ENCODE measurements at places on chromosomes 16 and 17.

DNA sequence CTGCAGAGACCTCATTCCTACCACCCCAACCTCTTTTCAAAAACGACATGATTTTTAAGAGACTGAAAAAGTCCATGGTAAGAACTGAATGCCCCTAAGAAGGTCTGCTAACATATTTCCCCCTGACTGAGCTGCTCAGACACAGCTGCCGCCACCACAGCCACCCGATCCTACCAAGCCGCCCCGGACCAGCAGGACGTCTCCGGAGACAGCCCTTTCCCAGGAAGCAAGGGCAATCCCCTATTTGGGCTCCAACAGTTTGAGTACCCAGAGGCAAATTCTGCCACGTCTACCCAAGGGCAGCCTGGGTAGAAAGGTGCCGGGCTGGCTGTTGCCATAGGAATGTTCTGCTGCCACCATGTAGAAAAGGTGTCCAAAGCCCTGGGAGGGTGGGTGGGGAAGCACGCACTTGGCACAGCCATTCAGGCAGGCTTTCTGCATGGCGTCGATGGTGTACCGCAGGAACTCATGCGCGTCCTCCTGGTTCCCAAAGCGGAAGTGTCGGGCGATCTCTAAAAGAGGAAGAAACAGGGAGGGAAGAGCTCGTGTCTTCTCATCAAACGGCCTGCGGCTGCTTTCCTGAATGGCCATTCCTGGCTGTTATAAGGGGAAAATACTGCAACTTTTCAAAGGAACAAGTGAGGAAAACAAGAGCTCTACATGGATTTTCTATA lies 13.6 kb downstream of the USP36 start:
- DNase-seq: no peak

DNA sequence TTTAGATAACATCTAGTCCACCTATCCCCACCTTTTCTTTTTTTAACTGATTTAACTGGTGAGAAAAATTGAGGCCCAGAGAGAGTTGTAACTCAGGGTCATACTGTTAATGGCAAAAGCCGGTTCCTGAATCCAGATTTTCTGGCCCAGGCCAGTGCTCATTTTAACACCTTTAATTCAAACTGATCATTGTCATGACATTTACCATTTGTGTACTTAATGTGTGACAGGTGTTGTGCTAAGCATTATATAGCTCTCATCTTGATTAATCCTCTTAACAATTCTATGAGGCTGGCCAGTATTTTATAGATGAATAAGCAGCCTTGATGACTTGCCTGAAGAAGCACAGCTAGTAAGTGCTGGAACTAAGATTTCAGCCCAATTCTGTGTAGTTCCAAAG lies 14.4 kb downstream of the RHOT1 start:
- no peak for DNase-seq

DNA sequence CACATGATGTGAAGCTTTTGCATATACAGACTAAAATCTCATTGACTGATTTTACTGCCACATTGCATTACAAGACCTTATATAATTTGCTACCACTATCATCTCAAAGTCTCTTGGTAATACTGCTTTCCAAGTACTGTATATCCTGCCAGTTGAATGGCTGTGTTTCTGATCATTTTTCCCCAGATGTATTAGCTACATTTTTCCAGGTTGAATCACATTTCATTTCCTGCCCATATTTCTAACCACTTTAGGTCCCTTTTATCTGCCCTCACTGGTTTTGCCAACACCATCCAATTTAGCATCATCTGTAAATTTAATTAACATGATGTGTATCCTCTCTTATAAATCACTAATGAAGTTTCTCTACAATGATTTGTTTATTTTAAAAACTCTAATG lies 365.7 kb upstream of the PMFBP1 start:
- DNase-seq: peak; percentile 64

GRCh38 chr17:42886283-42887176 lies 14.1 kb upstream of the G6PC1 start:
- DNase-seq: no peak

GRCh38 chr17:45640141-45640850 lies 143.8 kb upstream of the CRHR1 start:
- peak; percentile 39 for DNase-seq

GRCh38 chr17:41211845-41212466 lies 14.5 kb upstream of the KRTAP9-2 start:
- DNase-seq: peak; percentile 30

- DNase-seq: no peak
Observed at GRCh38 chr16:6111390-6111789, 1013.8 kb upstream of the EEF2KMT start.

DNA sequence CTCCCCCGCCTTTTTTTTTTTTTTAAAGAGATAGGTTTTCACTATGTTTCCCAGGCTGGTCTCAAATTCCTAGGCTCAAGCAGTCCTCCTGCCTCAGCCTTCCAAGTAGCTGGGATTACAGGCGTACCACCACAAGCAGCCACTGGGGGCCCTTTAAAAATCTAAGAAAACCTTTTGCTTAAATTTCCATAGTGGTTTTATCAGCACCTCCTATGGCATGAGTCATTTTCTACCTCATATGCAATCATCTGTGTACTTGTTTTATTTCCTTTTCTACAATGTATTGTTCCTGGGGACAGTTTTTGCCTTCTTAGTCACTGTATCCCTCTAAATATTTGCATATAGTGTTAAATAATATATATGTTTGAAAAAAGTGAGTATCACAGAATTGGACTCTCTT lies 29.2 kb downstream of the GNA13 start:
- DNase-seq: peak; percentile 73

GRCh38 chr17:9479964-9480363 lies 95.7 kb downstream of the STX8 start:
- no peak for DNase-seq

- no peak for DNase-seq
Observed at GRCh38 chr17:10610884-10611283, 46.2 kb downstream of the MYH3 start.

GRCh38 chr17:4870855-4871254 lies 28.5 kb upstream of the C17orf107 start:
- DNase-seq: no peak

GRCh38 chr16:2163211-2163881 lies 7.8 kb downstream of the TRAF7 start:
- DNase-seq: no peak

GRCh38 chr16:89565506-89566372 lies 5.3 kb downstream of the RPL13 start:
- DNase-seq: no peak

DNA sequence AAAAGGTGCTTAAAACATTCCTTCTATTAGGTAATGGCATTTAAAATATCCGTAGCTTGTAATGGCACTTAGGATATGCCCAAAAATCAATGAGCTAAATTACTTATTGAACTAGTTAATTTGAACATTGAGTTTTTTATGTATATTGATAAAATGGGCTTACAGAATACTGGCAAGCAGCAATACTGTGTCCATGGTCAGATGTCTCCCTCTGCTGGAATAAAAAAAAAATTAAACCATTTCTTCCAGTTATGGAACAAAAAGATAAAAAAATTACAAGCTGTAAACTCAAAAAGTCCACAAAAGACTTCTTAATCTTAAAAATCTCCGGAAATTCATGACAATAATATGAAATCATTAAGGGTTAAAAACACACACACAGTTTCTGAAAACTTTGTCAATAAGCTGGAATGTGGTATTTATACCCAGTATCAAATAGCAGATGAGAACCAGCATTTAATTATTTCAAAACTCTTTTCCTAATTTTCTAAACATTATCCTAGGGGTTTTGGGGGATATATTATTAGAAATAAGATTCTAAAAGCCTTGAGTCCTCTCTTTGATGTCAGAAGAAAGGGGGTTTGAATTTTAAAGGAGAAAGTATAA lies 21.5 kb upstream of the PSMD7 start:
- DNase-seq: no peak

DNA sequence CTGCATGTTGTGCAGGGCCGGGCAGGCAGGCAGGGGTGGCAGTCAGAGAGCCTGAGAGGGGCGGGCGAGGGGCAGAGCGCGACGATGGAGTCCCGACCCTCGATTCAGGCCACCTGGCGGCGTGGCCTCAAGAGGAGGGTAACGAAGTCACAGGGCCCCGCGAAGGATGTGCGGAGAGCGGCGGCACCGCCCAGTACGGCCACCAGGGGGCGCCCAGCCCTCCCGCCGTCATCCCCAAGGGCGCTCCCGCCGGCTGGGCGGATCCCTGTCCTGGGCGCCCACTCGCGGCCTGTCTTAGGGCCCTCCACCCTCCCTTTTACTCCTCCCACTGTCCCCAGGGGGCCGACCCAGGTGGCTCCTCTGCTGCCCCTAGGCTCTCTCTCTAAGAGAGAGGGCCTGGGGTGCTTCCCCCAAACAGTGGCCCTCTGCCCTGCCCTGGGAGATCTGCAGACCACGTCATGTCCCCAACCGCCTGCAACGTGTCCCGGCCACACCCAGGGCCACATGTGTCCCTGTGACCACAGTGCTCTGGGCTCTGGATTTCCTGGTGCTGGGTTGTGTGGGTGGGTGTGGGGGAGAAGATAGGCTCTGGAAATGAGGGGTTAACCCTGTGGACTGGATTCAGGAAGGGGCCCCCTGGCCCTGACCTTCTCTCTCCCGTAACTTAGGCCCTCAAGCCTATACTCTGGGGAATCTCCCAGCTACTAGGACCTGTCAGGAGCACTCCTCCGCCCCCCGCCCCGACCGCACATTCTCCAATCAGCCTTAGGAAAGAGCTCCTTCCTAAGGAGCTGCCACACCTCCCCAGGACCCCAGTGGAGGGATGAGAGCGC lies 5.9 kb downstream of the DPEP2 start:
- DNase-seq: no peak

GRCh38 chr16:86575754-86576557 lies 2.4 kb upstream of the FOXL1 start:
- DNase-seq: no peak

DNA sequence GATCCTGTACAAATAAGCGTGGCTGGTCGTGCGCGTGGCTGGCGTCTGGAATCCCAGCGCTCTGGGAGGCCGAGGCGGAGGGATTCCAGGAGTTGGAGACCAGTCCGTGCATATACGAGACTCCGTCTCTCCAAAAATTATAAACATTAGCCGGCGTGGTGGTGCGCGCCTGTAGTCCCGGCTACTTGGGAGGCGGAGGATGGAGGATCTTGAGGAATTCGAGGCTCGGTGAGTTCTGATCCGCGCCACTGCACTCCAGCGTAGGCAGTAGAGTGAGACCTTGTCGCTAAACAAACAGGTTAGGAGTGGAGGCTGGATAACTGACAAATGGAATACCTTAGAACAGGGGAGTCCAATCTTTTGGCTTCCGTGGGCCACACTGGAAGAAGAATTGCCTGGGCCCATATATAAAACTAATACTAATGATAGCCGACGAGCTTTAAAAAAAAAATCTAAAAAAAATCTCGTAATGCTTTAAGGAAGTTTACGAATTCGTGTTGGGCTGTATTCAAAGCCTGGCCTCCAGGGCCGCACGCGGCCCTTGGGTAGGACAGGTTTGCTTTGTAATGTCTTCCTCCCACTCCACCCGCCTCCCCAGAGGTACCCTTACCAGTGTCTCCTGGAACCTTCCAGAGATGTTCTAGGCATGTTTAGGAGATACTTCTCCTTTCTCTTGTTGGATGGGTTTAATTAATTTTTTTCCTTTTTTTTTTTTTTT lies 909 bp upstream of the RSL1D1 start:
- DNase-seq: no peak

DNA sequence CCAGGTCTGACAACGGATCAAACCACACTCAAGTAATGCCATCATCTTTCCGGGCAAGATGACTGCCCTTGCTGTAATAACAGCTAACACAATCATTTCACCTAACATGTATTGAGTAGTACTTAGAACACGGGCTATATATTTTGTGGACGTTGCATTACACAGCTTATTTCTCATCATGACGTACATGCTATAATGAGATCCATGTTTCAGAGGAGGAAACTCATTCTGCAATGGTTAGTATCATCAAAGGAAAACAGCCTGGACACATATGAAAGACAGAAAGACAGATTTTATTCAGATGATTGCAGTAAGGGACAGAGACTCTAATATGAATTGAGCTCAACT lies 446.7 kb downstream of the HS3ST3B1 start:
- peak; percentile 46 for DNase-seq

DNA sequence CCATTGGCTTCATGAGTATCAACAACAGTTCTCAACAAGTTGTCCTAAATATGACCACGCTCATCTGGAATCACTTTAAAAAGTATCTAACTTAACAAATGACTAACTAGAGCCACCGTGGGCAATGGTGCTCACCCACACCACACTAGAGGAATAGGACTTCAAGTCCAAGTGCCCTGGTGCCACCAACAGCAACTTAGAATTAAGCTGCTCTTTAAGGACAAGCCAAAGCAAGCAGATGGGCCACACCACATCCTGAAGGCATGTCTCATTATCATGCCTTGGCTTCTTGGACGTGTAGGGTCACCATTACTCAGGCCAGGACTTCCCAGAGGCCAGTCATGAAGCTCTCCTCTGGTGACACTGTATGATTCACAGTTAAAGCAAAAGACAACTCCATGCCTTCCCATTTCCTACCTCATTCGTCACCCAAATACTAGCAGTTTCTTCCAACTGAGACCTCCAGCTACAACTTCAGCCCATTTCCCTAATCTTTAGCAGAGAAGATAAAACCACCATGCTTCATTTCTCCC lies 9.4 kb upstream of the SLC6A4 start:
- peak; percentile 61 for DNase-seq

DNA sequence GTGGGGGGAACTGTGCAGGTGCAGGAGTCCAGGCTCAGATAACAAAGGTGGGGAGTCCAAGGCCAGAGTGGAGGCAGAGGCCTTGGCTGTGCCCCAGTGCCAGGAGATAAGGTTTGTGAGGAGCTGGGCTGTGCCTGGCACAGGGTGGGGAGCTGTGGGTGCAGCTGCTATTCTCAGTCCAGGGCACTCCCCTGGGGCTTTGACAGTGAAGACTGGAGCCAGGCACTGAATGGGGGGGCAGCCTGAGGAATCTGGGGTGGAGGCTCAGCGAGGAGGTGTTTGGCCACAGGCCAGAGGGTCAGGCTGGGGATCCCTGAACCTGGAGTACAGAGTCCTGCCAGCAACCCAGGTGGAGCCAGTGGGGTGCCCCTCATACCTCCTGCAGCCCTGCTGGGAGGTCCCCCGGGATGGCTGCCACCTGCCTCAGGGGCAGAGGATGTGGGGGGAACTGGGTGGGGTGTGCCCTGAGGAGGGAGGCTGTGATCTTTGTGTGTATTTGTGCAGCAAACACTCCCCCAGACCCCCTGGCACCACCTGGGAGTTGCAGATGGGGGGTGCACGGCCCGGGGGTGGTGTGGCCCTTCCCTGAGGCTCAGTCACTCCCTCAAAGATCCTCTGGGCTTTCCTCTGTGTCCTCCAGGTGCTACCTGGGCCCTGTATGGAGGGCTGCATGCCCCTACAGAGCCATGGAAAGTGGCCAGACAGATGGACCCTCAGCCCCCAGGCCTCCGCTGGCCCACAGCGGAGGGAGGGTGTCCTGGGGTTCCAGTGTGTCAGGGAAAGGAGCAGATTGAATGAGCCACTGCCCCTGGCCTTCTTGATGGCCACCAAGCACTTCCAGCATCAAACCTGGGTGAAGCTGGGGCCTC lies 44.5 kb upstream of the SMPD3 start:
- no peak for DNase-seq

- DNase-seq: no peak
Observed at GRCh38 chr17:5817475-5818395, 233.4 kb upstream of the NLRP1 start.

GRCh38 chr16:70437017-70437581 lies 1.8 kb downstream of the ST3GAL2 start:
- DNase-seq: no peak

GRCh38 chr17:60665602-60666001 lies 12.0 kb upstream of the BCAS3 start:
- no peak for DNase-seq
